ENCODE measurements at places on chromosomes 12 and 14.

GRCh38 chr12:118237908-118238307 lies 102.0 kb downstream of the PEBP1 start:
- no peak for DNase-seq

DNA sequence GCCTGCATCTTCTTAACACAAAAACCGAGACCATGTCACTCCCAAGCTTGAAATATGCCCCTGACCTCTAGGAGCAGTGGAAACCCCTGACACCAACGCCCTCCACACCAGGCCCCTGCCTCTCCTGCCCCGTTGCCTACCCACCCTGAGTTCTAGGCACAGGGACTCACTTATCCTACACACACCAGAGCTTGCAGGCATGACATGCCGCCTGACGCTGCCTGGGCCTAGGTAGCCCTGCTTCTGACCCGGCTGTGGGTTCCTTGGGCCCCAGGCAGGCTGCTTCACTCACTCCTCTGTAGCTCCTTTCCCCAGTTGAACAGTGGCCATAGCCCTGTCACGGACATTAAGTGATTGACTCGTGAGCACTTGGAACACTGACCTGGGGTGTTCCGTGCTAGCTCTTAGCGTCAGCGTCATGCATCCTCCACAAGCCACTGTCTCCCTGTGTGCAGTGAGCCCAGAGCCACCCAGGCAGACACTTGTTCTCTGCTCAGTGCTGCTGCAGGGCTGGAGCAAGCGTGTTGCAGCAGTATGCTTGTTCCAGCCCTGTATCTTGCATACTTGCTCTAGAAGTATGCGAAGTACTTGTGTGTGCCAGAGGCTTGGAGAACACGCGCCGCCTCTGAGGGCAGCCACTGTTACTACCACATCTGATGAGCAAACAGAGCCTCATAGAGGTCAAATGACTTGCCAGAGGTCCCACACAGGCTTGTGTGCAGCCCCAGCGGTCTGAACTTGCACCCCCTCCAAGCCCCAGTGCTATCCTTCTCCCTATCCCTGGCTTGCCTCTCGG lies 15.6 kb downstream of the OTUB2 start:
- no peak for DNase-seq

DNA sequence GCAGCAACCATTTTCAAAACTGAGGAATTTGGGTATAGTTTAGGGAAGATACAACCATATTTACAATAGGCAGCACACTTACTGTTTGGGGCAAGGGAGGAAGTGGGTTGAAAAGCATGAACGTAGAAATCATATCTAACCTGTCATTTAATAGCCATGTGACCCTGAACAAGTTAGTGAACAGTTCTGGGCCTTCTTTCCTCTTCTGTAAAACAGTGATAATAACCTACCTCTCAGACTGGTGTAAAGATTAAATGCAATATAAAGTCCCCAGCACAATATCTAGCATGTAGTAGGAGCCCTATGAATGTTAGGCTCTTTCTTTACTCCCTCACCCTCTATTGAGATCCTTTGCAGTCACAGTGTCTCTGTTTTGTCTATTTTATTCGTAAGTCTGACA lies 33.5 kb downstream of the A2ML1 start:
- DNase-seq, result no peak

DNA sequence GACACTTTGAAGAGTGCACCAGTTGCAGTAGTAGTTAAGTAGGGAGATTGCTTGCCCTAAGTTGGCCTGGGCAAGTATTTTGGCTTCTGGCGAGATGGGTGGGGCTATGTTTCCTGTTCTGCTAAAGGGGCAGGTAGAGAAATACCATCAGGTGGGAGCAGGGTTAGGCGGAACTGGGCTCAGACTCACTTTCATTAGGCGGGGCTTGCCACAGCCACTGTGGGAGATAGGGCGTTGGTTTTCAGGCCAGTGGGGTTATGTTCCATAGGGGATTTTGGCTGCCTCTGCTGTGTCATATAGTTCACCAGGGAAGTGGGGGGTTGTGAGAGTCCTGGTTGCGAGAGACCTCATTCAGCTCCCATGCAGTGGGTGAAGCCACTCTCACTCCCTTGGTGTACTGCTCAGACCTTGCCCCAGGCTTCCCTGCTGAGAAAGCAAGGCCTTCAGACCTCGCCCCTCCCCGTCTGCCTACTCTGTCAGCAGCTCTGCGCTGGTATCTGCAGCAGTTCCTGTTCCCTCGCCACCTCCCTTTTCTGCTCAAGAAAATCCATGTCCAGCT lies 43.3 kb downstream of the AEBP2 start:
- DNase-seq, result no peak

- DNase-seq, result no peak
These were observed 60.8 kb downstream of the SETD3 start for GRCh38 chr14:99419905-99420304.

GRCh38 chr12:119505001-119505400 lies 88.6 kb upstream of the TMEM233 start:
- DNase-seq, result no peak

- no peak for DNase-seq
These were observed 80.8 kb downstream of the PRIMA1 start for GRCh38 chr14:93707475-93707874.

- DNase-seq, result no peak
These were observed 1.6 kb downstream of the ART4 start for GRCh38 chr12:14841761-14842160.

GRCh38 chr12:109586385-109587296 lies 13.0 kb downstream of the MVK start:
- DNase-seq, result no peak

- DNase-seq, result no peak
These were observed 231.7 kb upstream of the PRKD1 start for GRCh38 chr14:30159374-30159773.

DNA sequence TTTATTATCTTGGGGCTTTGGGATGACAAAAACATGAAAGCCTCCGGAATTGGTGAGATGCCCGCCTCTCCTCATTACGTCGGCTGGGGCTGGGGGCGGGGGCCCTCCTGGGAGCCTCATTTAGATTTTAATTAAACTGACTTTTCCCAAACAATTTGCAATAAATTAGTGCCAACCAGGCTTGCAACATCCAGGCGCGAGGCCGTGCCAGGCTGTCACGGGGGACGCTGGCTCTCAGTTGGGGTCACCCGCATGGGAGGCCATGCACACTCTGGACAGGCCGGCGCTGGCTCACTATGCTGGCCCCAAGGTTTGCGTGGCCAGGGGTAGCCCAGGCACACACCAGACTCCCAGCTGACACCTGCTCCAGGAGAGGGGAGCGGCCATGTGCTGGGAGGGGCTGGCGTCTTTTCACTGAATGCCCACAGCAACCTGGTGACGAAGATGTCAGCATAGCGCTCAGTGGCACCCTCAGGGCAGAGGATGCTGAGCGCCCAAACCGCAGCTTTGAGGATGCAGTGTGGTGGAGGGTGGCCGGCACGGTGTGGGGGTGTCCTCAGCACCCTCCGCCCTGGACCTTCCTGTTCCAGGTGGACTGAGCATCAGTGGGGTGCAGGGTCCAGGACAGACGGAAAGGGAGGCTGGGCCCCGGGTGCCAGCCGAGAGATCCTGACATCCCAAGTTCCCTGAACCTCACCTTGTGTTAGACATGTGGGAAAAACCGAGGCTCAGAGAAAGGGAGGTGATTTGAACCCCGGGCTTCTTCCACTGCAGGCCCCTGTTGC lies 190.8 kb upstream of the C14orf180 start:
- DNase-seq, result no peak

GRCh38 chr14:85187521-85187920 lies 342.4 kb upstream of the FLRT2 start:
- no peak for DNase-seq

- DNase-seq, result no peak
These were observed 242.1 kb downstream of the CHST11 start for GRCh38 chr12:104698871-104699270.

DNA sequence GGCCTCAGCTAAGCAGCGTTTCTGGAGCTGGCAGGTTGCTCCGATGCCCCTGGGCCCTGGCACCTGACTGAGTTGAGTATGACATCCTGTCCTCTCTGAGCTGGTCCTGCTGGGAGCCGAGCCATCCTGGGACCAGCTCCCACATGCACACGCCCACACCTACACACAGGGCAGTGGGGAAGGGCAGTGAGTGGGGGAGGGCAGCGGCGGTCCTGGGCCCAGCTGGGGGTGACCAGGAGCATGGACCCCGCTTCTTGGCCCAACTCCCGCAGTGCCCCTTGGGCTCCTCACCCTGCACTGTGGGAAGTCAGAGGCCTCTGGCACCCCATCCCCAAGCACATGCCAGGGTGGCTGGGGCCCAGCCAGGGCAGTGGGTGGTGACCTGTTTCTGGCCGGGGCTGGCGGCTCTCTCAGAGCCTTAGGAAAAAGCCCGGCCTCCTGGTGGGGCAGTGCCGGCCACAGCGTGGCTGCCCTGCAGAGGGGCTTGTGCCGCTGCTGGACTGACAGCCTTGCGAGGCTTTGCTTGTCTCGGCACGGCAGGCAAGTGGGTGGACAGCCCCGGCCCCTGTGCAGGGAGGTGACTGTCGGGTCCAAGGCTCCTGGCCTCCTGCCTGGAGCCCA lies 5.9 kb upstream of the CRIP2 start:
- DNase-seq, result no peak

DNA sequence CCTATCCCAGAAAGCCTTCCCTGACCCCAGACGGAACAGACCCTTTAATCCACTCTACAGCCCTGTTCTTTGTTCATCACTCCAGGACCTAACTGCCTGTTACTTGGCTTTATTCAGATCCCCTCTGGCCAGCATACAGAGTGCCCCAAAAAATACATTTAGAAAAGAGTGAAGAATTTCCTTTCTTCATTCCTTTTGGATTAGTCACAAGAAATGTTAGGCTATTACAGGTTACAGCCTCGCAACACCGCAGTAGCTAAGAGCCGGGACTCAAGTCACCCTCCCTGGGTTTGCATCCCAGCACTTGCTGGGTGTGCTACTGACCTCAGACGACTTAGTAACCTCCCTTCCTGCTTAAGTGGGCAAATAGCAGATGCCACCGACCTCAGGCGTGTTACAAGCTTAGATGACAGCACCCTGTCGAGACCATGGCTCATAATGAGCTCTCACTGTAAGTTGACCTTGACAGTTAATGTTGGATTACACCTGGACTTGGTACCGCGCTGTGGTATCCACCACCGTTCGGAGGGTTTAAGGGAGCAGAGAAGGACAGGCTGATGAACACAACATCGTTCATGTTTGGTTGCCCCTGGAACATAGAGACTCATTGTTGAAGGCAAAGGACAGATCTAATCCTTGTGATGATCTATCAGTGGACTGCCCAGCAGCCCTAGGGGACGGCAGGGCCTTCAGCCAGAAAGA lies 12.9 kb downstream of the GLRX5 start:
- no peak for DNase-seq

- DNase-seq, result no peak
These were observed 135.9 kb upstream of the MDM1 start for GRCh38 chr12:68468036-68468435.

DNA sequence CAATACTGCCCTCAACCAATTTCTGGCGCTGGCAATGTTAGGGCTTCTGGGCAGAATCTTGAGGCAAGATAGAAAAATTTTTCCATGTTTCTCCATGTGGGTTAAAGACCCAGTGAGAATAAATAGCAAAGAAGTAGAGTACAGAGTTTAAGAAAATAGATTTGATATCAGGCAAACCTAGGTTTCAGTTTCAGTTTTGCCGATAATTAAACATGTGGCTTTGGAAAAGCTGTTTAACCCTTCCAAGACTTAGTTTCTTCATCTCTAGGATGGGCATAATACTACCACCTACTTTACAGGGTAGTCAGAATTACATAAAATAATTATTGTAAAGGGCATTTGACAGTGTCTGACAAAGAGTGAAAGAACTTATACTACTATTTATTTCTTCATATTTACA lies 360.4 kb downstream of the PCNX1 start:
- no peak for DNase-seq

- DNase-seq, result no peak
These were observed 24.2 kb upstream of the REP15 start for GRCh38 chr12:27672051-27672450.

- peak; percentile 66 for DNase-seq
These were observed 36.2 kb upstream of the ATP23 start for GRCh38 chr12:57904848-57905811.

DNA sequence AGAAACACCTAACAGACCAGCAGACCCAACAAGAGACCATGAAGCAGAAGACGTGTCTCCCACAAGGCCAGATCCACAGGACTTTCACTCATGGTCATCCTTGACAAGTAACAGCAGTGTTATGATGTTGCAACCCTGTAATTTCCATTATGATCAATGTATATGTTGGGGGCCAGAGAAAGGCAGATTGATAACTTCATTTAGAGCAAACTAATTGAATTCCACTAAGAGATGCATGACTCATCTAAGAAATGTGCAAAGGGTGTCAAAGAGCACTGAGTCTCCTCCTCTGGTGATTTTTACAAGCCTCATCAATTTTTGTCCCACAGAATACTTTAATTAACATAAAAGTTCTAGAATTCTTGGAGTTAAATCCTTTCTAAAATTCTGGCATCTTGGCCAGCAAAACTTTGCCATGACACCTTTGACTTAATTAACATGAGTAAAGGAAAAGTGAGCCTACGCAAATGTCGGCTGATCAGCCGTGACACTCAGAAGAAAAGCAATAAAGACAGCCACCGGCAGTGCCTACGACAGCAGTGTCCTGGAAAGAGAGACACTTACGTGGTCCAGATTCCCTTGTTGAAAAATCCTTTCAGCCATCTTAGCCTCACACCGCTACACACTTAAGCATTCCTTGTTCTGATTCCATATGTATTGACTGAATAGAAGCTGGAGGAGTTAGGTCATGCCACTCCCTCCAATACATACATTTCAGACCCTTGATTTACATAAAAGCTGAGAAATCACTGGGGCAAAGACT lies 370.2 kb upstream of the CCDC196 start:
- DNase-seq, result no peak

DNA sequence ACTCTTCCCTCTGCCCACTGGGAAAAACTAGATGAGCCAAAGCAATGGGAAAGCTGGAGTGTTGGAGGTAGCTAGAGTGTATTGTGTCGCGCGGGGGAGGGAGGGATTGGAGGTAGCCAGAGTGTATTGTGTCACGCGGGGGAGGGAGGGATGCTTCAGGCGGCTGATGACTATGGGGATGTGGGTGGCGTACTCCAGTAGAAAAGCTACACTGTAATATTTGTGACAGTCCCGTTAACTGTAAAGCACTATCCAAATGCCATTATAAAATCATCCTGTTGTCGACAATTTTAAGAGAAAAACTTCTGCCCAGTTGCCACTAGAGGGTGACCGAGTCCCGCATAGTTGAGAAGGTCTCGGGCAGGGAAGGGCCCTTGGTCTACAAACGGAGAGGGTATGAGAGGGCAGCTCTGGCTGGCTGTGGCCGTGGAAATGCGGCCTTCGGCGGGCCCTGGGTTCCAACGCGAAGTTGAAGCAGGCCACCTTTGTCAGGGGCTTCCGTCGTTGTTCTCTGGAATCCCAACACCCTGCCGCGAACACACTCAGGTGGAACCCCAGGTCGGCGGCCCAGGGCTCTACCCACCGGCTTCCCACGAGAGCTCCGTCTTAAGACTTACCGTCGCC lies 15.1 kb upstream of the PLEK2 start:
- DNase-seq, result peak; percentile 83

GRCh38 chr14:75879031-75879430 lies 102.8 kb downstream of the TGFB3 start:
- peak; percentile 19 for DNase-seq

GRCh38 chr12:1305063-1305434 lies 289.3 kb downstream of the FBXL14 start:
- DNase-seq, result no peak

GRCh38 chr12:111864913-111865312 lies 22.9 kb downstream of the MAPKAPK5 start:
- DNase-seq, result no peak
